Activated CD8-positive, alpha-beta T cell treated with anti-CD3 and anti-CD28 coated beads, Interleukin-2, amount 10 ng/mL, durations not matched to agents 7 days and 5 days (primary cell): ENCODE measurements at places on chromosomes 16 and 17. TPM values are rescaled to one million over a fixed set of nuclear protein-coding genes. Genes with fewer than 3 reads are reported as not detected.

GRCh38 chr17:56595108-56595418 lies 1.6 kb downstream of the NOG start:
- DNase-seq, result no peak
- peaks cover 46% of the 10 kb centered on the region for H3K4me1 ChIP-seq
- H3K4me3 ChIP-seq, result peak overlapping the region; percentile 43
- peaks cover 61% of the 10 kb centered on the region for H3K27me3 ChIP-seq

- H3K27ac ChIP-seq, result peak overlapping the region; percentile 61
- H3K4me1 ChIP-seq, result peaks cover 61% of the 10 kb centered on the region
- DNase-seq, result no peak
- peaks cover 22% of the 10 kb centered on the region for H3K36me3 ChIP-seq
- H3K4me3 ChIP-seq, result no peak overlapping the region
- H3K27me3 ChIP-seq, result no peaks in the 10 kb centered on the region
Measured at GRCh38 chr17:2093349-2093748, 38.4 kb downstream of the HIC1 start.

- peaks cover 2% of the 10 kb centered on the region for H3K27me3 ChIP-seq
- no peaks in the 10 kb centered on the region for H3K4me1 ChIP-seq
- H3K27ac ChIP-seq, result no peak overlapping the region
- no peaks in the 10 kb centered on the region for H3K36me3 ChIP-seq
Measured at GRCh38 chr16:58318391-58318790, 23.6 kb upstream of the PRSS54 start.

- H3K4me3 ChIP-seq, result no peak overlapping the region
- peak; percentile 59 for DNase-seq
- H3K4me1 ChIP-seq, result peaks cover 79% of the 10 kb centered on the region
- peak overlapping the region; percentile 80 for H3K27ac ChIP-seq
Measured at GRCh38 chr17:76199469-76199868, 40.8 kb downstream of the RNF157 start.

The PYDC1 gene
- total RNA-seq, result not detected
